ENCODE measurements at places on chromosomes 2 and 18. TPM values are rescaled to one million over a fixed set of nuclear protein-coding genes. Genes with fewer than 3 reads are reported as not detected.

Gene IKZF2
- 0.24 TPM for total RNA-seq

Gene RFTN2
- not detected for total RNA-seq

Gene TMEM150A
- 12.6 TPM for total RNA-seq

Gene PGAP1
- total RNA-seq: 3.2 TPM

Gene LONRF2
- total RNA-seq: 3.3 TPM

Gene TMEM169
- total RNA-seq: 0.85 TPM

Gene TYW5
- 7.9 TPM for total RNA-seq

Gene ALPP
- 0.37 TPM for total RNA-seq

Gene MYO5B
- 14.9 TPM for total RNA-seq

Gene POLR1A
- 30.0 TPM for total RNA-seq

Gene CAPN14
- total RNA-seq: 0.05 TPM

Gene CFAP210
- 0.28 TPM for total RNA-seq

Gene SALL3
- not detected for total RNA-seq

Gene SOCS6
- 37.4 TPM for total RNA-seq
